CD4-positive, alpha-beta T cell treated with Interleukin-15 for 4 hours (primary cell): ENCODE measurements at places on chromosomes 7 and 10.

- no peak for DNase-seq
Measured at GRCh38 chr7:112744818-112745217, 45.4 kb downstream of the TMEM168 start.

- DNase-seq, result no peak
Measured at GRCh38 chr10:78889536-78890063, 179.2 kb upstream of the ZMIZ1 start.

DNA sequence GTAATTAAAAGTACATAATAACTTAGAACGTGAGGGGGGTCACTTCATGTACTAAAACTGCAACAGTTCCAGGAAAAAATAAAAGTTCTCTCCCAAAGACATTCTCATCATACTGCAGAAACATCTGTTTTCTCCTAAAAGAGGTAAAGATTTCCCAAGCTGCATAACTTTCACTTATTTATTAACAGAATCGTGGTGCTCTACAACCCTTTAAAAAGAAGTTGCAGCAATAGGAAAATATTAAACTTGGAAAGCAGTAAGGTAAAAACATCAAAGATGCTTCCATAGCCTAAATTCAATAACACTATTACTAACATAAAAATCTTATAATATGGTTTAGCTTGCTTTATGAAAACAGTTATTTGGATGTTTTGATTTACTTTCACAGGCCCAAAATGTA is 23.3 kb downstream of the ZFAND4 start:
- no peak for DNase-seq

DNA sequence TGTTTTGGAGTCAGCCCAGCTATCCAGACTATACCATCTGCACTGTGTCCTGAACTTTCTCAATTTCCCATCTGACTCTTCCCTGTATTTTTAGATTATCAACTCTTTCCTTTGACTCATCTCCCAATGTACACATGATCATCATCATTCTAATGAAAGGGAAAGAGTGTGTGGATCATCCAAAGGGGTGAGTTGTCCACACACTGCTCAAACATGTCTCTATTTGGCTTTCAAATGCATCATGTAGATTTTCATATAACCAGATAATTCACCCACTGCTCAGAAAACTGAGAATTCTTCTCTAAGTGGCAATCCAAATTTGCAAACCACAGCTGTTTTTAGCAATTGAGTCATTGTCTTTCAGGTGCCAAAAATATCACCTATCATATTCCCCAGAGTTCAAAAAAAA is 190.2 kb upstream of the HPS1 start:
- no peak for DNase-seq

DNA sequence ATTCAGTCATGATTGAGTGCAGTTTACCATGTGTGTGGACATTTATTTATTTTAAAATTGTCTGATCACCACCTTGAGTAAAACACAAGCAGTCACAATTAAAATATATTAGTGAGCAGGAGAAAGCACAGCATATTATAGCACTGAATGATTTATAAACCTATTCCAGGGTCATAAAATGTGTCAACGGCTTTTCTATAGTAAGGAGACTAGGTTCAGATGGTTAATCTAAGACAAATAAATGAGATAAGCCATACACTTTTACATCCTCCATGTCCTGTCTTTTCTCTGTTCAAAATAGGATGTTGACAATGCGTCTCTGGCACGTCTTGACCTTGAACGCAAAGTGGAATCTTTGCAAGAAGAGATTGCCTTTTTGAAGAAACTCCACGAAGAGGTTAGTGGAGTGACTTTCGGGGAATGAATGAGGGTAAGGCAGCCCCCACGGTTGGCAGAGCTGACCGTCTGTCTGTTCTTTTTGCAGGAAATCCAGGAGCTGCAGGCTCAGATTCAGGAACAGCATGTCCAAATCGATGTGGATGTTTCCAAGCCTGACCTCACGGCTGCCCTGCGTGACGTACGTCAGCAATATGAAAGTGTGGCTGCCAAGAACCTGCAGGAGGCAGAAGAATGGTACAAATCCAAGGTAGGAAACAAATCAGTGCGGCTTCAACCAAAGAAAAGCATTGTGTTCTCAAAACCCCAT is 5.4 kb downstream of the VIM start:
- no peak for DNase-seq
